ENCODE measurements at places on chromosomes 16 and 17. TPM values are rescaled to one million over a fixed set of nuclear protein-coding genes. Genes with fewer than 3 reads are reported as not detected.

DNA sequence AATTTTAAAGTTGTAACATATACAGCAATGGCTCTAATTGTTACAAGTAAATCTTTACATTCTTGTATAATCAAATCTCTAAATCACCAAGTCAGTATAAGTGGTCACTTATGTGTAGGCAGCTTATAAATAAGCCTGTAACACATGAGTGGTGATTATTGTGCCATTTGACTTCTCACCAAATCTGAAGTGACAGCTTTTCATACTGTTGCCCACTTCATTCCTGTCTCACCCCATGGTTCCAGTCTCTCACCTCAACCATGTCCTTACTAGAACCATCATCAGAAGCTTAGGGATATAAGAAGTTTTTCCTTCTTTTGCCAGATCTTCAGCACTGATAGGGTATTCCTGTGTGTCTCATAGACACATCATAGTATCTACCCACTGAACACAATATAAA is 23.5 kb downstream of the TNRC6A start:
- H3K27ac ChIP-seq = no peak overlapping the region
- DNase-seq = no peak
- H3K4me3 ChIP-seq = no peak overlapping the region
- no peaks in the 10 kb centered on the region for H3K27me3 ChIP-seq
- H3K4me1 ChIP-seq = no peaks in the 10 kb centered on the region

DNA sequence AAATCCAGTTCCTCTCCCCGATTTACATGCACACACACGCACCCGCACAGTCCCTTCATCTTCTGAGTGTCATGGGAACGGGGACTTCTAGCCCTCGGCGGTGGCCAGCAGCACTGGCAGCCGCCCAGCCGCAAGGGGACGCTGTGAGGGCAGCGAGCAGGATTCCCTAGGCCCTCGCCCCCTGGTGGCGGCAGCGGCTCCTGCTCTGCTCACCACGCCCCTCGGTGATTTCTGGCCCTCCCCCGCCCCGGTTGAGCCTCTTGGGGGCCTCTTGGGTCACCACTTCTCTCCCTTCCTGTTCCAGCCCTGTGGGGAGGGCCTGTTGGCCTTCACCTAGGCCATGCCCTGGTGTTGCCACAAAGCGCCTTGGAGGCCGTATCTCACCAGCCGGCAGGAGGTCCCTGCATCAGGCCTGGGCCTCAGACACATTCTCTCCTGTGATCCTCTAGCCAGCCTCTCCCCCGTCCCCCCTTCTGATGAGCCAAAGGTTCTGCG is 75.2 kb upstream of the KSR1 start:
- H3K36me3 ChIP-seq = no peaks in the 10 kb centered on the region
- peak; percentile 68 for DNase-seq
- H3K4me1 ChIP-seq = peaks cover 51% of the 10 kb centered on the region
- no peaks in the 10 kb centered on the region for H3K27me3 ChIP-seq
- no peak overlapping the region for H3K4me3 ChIP-seq
- no peak overlapping the region for H3K27ac ChIP-seq

GRCh38 chr17:66986659-66987058 is 22.2 kb downstream of the CACNG4 start:
- H3K36me3 ChIP-seq = no peaks in the 10 kb centered on the region
- H3K4me1 ChIP-seq = no peaks in the 10 kb centered on the region
- no peak overlapping the region for H3K27ac ChIP-seq
- no peak for DNase-seq
- no peaks in the 10 kb centered on the region for H3K27me3 ChIP-seq

- no peaks in the 10 kb centered on the region for H3K36me3 ChIP-seq
- H3K27me3 ChIP-seq = no peaks in the 10 kb centered on the region
- peak overlapping the region; percentile 59 for H3K27ac ChIP-seq
- H3K4me3 ChIP-seq = no peak overlapping the region
Measured at GRCh38 chr16:53084746-53085334, 30.0 kb downstream of the CHD9 start.

GRCh38 chr17:44159519-44160210 is 10.8 kb upstream of the ASB16 start:
- no peak overlapping the region for H3K4me3 ChIP-seq
- H3K36me3 ChIP-seq = no peaks in the 10 kb centered on the region
- no peaks in the 10 kb centered on the region for H3K4me1 ChIP-seq
- H3K27ac ChIP-seq = no peak overlapping the region
- DNase-seq = no peak

- H3K36me3 ChIP-seq = peaks cover 6% of the 10 kb centered on the region
- no peaks in the 10 kb centered on the region for H3K27me3 ChIP-seq
- H3K4me1 ChIP-seq = peaks cover 63% of the 10 kb centered on the region
- H3K27ac ChIP-seq = peak overlapping the region; percentile 94
Measured at GRCh38 chr16:57530522-57531252, 5.7 kb downstream of the CCDC102A start.

DNA sequence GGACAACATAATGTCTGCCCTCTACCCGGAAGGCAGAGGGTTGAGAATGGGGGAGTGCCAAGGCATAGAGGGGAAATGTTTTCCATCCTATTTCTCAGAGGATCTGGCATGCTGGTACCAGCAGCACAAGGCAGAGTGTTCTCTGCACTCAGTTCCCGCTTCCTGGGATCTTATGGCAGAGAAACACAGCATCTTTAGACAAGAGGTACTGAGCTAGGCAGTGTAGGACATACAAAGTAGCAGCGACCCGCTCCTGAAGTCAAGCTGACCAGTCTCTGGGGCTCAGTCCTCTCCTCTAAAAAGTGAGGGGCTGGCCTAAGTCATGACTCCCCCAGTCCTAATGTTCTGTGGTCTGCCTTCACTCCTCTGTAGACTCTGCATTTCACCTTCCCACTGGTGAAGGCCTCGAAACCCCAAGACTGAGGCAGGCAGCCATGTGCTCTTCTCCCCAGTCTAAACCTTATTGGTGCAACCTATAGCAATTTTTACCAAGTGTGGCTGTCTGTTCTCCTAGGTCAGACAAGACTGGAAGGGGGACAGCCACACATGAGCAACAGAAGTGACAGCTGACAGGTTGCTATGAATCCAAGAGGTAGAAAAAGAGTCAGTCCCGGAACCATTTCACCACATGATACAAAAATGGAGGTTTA is 11.3 kb upstream of the TSPOAP1 start:
- no peak for DNase-seq
- H3K36me3 ChIP-seq = peaks cover 17% of the 10 kb centered on the region
- H3K4me3 ChIP-seq = peak overlapping the region; percentile 20

- no peak overlapping the region for H3K27ac ChIP-seq
- no peaks in the 10 kb centered on the region for H3K36me3 ChIP-seq
- DNase-seq = no peak
- H3K27me3 ChIP-seq = no peaks in the 10 kb centered on the region
- no peaks in the 10 kb centered on the region for H3K4me1 ChIP-seq
Measured at GRCh38 chr17:14461227-14461548, 160.3 kb downstream of the HS3ST3B1 start.

GRCh38 chr17:27423651-27424050 is 32.6 kb upstream of the KSR1 start:
- no peaks in the 10 kb centered on the region for H3K36me3 ChIP-seq
- no peak for DNase-seq
- H3K4me1 ChIP-seq = no peaks in the 10 kb centered on the region
- H3K27me3 ChIP-seq = no peaks in the 10 kb centered on the region

- no peak for DNase-seq
- H3K27ac ChIP-seq = no peak overlapping the region
- H3K36me3 ChIP-seq = no peaks in the 10 kb centered on the region
- H3K4me1 ChIP-seq = no peaks in the 10 kb centered on the region
- no peak overlapping the region for H3K4me3 ChIP-seq
Measured at GRCh38 chr17:57197466-57198071, 58.8 kb upstream of the MSI2 start.

DNA sequence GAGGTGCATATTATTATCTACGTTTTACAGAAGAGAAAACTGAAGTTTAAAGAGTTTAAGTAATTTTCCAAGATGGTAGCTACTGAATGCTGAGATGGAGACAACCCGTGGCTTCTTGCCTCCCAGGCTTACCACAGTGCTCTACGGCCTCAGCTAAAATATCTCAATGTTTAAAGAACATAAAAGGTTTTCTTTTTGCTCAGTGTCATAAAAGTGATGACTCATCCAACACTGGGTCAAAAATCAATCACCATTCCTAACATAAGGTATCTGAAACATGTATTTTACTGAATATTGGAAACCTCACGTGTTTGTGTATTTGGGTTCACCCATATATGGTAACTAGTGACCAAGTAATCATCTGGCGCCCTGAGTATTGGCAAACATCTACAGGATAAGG is 18.4 kb downstream of the ABCA9 start:
- no peaks in the 10 kb centered on the region for H3K36me3 ChIP-seq
- DNase-seq = no peak
- H3K27me3 ChIP-seq = no peaks in the 10 kb centered on the region
- H3K4me1 ChIP-seq = no peaks in the 10 kb centered on the region
- H3K4me3 ChIP-seq = no peak overlapping the region

DNA sequence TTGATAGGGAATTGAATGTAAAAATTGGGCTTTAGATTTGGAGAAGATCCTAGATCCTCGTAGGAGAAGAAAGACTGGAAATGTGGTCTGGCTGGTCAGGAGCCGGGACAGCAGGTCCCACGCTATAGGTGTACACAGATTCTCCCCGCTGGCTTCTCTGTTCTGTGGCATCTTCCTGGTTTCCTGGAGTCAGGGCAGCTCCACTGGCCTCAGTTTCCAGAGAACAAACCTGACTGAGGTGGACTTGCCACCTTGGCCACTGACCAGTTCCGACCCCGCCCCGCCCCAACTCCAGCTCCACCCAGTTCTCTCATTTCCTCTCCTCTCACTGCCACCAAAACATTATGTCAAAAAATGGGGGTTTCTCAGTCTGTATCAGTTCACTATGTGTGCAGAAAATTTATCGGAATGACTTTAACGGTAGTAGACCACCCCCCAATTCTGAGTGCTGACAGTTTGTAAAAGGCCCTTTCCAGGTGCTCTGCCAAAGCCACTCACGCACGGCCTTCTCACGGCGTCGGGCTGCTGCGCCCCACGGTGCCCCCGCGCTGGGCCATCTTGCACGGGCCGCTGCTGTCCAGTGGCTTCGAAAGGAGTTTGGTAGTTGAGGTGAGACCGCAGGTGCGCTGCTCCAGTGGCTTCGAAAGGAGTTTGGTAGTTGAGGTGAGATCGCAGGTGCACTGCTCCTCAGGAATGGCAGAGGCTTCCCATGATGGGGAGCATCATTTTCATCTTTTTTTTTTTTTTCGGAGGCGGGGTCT is 161.4 kb upstream of the CHMP6 start:
- H3K36me3 ChIP-seq = peaks cover 23% of the 10 kb centered on the region
- peak; percentile 9 for DNase-seq
- H3K27me3 ChIP-seq = no peaks in the 10 kb centered on the region

- no peak overlapping the region for H3K27ac ChIP-seq
- no peaks in the 10 kb centered on the region for H3K36me3 ChIP-seq
- no peaks in the 10 kb centered on the region for H3K27me3 ChIP-seq
- DNase-seq = no peak
Measured at GRCh38 chr16:80107900-80108299, 432.9 kb upstream of the DYNLRB2 start.

DNA sequence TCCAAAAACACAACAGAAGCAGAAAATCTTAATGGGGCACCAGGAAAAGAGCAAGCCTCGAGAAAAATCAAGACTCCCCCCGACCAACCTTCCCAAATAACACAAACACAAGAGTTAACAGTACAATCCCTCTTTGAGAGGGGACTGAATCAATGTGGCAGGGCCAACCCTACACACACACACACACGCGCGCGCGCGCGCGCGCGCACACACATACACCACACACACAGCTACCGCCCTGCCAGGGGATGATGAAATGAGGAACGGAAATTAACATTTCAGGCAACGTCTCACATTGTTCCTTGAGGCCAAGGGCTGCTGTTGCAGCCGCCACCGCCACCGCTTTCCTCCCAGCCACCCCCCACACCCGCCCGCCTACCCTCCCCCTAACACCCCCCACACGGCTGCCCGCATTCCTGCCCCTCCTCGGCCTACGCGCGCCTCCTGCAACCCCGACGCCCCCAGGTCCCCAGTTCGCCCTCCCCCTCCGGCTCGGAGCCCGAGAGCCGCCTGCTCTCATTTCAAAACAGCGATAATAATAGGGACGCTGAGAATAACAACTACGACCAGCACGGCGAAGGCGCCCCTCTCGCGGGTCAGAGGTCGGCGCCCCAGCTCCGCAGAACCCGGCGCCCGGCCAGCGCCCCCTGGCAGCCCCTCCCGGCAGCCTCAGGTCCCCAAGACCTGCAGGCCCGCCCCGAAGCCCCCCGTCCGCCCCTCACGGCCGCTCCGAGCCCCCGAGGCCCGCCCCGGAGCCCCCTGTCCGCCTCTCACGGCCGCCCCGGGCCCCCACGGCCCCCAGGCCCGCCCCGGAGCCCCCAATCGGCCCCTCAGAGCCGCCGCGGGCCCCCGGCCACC is 1.1 kb downstream of the ANKRD11 start:
- H3K27ac ChIP-seq = peak overlapping the region; percentile 100
- DNase-seq = peak; percentile 95
- no peaks in the 10 kb centered on the region for H3K27me3 ChIP-seq
- no peaks in the 10 kb centered on the region for H3K36me3 ChIP-seq
- H3K4me1 ChIP-seq = no peaks in the 10 kb centered on the region
- H3K4me3 ChIP-seq = peak overlapping the region; percentile 69

GRCh38 chr17:46166692-46167249 is 26.5 kb downstream of the KANSL1 start:
- peaks cover 12% of the 10 kb centered on the region for H3K36me3 ChIP-seq
- DNase-seq = no peak
- no peaks in the 10 kb centered on the region for H3K27me3 ChIP-seq
- H3K4me3 ChIP-seq = no peak overlapping the region
- H3K4me1 ChIP-seq = no peaks in the 10 kb centered on the region
- peak overlapping the region; percentile 11 for H3K27ac ChIP-seq

DNA sequence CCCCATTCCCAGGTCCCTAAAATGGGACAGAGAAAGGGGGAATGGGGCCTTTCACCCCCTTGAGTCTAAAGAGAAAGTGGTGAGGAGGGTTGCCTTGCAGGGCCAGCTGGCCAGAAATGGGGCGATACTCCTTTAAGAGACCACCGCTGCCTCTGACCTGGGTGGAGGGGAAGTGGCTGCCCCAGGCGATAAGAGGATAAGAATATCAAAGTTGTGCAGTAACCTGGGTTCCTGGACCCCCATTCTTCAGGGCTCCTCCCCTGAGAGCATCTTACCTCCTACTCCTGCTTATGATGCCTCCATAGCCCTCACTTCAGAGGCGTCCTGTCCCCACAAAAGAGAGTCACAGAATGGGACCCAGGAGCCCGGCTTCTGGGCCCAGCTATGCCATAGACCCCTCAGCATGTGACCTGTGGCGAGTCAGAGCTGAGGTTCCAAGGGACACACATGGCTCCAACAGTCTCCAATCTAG is 5.2 kb upstream of the TSPOAP1 start:
- peak overlapping the region; percentile 3 for H3K27ac ChIP-seq
- H3K4me3 ChIP-seq = no peak overlapping the region
- H3K27me3 ChIP-seq = peaks cover 32% of the 10 kb centered on the region
- H3K36me3 ChIP-seq = no peaks in the 10 kb centered on the region

- peaks cover 7% of the 10 kb centered on the region for H3K36me3 ChIP-seq
- no peak overlapping the region for H3K4me3 ChIP-seq
- no peaks in the 10 kb centered on the region for H3K4me1 ChIP-seq
- no peak for DNase-seq
Measured at GRCh38 chr16:15046692-15047376, 9.0 kb downstream of the NTAN1 start.

- H3K4me1 ChIP-seq = no peaks in the 10 kb centered on the region
- H3K27ac ChIP-seq = no peak overlapping the region
- peaks cover 14% of the 10 kb centered on the region for H3K27me3 ChIP-seq
- no peak overlapping the region for H3K4me3 ChIP-seq
- DNase-seq = no peak
Measured at GRCh38 chr17:1951920-1952319, 73.2 kb downstream of the RTN4RL1 start.

Gene FMNL1
- total RNA-seq = 11.0 TPM

Gene TMEM98
- total RNA-seq = 70.1 TPM

Gene KRT24
- 0.36 TPM for total RNA-seq

Gene TMC6
- 13.9 TPM for total RNA-seq

Gene ELAC2
- total RNA-seq = 67.0 TPM

Gene ABR
- 30.4 TPM for total RNA-seq

Gene PPP1R27
- not detected for total RNA-seq

Gene MRPS34
- total RNA-seq = 61.5 TPM

Gene PLA2G10
- not detected for total RNA-seq

Gene MYO15A
- 1.8 TPM for total RNA-seq

Gene TP53TG3B
- not detected for total RNA-seq

Measured in sigmoid colon (tissue), 7 donors.